Effector CD4-positive, alpha-beta T cell (primary cell): ENCODE measurements at places on chromosomes 16 and 17.

GRCh38 chr16:22372882-22373661 lies 1.3 kb downstream of the CDR2 start:
- no peak for DNase-seq

DNA sequence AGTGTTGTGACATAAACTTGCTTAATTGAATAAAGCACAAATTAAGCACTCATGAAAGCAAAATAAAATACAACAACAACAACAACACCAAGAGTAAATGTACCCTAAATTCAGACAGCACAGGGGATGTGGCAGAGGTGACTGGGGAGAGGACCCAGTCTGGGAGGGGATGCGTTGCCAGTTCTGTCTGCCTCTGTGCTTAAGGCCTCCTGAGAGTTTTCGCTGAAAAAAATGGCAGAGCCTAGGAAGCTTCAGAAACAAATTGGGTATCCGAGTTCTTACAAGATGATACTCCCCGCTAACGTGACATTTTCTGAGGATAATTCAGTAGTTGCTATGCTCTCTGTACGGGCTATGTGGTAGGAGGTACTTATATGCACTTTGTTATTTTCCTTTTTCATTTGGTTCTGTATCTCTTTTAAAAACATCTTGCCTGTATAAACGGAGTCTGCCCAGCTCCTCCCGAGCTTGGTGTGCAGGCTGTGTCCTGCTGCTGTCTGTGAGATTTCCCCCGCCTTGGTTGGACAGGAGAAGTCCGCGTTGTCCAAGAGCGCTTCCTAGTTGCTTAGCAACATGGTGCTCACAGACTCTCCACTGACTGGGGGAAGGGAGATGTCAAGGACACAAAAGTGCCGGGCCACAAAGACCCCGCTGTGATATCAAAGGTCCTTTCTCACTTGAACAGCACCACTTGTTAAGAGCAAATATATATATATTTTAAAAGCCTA lies 134.2 kb upstream of the CPHXL start:
- no peak for DNase-seq

DNA sequence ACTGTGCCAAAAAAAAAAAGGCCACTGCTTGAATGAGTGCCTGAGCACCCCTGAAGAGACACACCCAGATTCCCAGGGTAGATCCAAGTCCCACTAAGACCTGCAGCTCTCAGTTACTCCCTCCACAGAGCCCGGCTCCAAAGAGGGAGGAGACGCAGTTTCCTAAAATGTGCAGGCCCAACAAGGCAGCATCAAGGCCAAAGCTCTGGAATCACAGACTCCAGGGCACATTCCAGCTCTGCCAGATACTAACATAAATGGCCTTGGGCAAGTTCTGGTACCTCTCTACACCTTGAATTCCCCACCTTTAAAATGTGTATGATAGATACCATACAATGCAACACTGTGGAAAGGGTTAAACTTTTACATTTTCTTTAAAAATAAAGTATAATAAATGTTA lies 57.0 kb downstream of the GAS7 start:
- DNase-seq: no peak

DNA sequence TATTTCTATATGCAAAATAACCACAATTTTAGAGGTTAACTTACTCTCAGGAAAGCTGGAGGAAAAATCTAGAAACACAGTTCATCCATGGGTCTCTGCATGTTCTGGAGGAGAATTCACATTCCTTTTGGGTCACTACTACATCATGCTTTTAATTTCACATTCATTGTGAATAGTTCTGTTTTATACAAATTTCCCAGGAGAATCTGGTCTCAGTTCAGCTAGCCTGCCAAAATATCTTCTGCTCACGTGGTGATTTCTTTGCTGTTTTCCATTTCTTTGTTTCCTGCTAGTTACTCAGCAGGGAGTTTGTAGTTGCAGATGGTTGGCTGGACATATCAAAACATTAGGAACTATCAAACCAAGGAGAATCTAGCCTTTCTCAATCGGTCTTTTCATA lies at the start of gene ABCA9:
Gene ABCA9 (minus strand): TSS at position 106 of the 400 bp plus-strand sequence. CDS start 9,801 bp downstream, outside the sequence.
- no peak for DNase-seq

GRCh38 chr17:34451313-34451712 lies 88.3 kb upstream of the CCL1 start:
- no peak for DNase-seq

DNA sequence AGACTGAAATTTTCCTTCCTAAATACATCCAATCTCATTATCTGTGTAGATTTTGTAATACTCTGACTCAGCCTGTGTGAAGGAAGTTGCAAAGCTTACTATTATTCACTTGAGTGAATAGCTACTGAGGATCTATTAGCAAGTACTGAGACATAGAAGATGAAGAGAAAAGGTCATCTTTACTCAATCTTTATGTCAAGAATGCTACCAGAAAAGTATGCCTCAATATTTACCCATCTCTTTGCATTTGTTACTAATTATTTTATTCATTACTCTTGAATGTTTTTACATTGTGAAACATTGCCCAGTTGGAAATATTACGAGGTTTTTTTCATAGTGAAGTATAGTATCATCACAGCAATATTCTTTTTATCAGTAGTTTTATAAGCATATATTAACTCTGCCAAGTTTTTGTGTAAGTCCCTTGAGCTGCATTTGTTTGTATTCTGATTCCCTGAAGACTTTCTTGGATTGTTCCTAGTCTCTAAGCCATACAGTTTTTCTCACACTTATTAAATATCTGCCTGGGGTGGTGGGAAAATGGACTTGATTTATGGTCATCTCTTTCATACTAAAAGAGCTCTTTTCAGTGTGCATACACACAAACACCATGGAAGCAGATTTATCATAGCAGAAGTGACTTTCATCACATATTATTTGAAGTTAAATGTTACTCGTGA lies 110.4 kb downstream of the MRTFB start:
- no peak for DNase-seq

- no peak for DNase-seq
Measured at GRCh38 chr16:88498576-88499208, 45.6 kb downstream of the ZFPM1 start.

- DNase-seq: no peak
Measured at GRCh38 chr17:64067657-64068056, 47.2 kb upstream of the ICAM2 start.

GRCh38 chr16:80938004-80938878 lies 68.4 kb downstream of the CMC2 start:
- DNase-seq: no peak

DNA sequence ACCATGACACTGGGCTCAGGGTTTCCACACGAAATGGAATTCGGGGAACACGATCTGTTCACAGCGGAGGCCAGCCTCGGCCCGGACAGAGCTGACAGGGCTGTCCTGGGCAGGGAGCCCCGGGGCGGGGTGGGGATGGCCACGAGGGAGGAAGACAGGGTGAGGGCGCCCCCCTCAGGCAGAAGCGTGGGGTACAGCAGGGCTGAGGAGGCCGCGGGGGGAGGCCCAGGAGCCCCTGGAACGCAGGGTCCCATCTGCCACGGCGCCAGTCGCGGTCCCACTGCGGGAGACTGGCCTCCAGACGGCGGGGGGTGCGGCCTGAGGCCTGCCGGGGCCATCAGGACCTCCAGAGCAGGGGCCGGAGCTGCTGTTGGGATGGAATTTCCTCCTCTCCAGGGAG lies 75.9 kb downstream of the LMF1 start:
- DNase-seq: no peak

DNA sequence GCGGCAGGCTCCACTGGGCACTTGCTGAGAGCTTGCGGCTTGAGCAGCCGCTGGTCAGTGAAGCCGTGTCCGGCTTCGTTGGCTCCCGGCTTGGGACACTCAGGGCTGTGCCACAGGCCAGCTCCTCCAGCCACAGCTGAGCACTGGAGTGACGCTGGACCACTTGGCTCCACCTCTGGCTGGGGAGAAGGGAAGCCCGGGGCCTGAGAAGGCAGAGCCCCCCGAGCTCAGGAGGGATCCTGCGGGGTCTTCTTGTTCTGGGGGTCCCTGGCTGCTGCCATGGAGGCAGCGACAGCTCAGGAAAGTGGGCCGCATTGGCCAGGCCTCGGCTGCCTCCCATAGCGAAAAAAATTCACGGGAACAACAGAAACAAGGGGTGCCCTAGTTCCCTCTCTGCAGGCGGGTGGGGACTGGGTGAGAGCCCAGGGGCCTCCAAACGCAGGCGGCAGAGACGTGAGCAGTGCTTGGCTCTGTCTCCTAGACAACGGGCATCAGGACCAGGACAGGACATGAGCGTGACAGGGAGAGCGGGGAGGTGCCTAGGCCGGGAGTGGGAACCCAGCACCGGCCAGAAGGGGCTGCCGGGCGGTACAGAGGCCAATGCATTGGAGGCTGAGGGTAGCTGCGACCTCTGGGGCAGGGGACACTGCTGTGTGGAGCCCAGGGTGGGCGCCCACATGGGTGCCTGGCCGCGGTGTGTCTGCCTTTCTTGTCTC lies 37.7 kb downstream of the SLC7A5 start:
- DNase-seq: no peak

GRCh38 chr16:19415918-19416317 lies 1.8 kb upstream of the TMC5 start:
- no peak for DNase-seq

GRCh38 chr16:67163999-67164558 lies 466 bp upstream of the HSF4 start:
- DNase-seq: no peak

DNA sequence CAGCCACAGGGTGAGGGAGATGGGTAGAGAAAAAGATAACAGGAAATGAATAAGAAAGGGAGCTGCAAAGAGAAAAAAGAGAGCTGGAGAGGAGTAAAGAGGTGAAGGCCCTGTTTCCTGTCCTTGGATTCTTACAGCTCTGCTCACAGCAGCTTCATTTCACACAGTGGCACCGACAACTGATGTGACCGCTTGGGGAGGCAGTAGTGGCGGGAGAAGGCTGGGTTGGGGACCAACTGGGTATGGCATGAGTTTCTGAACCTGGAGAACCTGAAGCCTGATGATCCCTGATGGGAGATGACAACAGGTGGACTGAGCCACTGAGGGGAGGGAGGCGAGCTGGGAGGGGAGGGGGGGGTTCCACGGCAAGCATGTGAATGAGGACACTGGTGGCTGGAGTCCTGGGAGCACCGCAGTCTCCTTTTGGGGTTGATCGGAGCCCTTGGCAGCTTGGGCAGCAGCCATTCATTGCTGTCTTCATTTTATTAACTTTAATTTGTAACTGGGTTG lies 34.3 kb upstream of the TOB1 start:
- DNase-seq: no peak

DNA sequence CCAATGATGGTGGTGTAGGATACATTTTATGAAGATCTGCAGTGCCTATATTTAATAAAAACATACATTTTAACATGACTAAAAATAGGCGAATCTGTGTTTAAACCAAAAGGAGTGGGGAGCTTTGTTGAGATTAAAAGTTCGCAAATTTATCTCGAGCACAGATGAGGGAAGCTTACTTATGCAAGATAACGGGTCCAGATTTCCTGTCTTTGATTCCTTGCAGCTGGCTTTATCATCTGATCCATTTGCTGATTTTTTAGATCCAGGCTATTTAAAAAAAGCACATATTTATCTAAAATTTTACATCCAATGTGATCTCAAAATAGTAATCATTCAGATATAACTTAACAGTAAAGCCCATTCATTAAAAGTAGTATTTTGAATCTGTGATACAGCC lies 57.0 kb upstream of the INTS2 start:
- DNase-seq: no peak

DNA sequence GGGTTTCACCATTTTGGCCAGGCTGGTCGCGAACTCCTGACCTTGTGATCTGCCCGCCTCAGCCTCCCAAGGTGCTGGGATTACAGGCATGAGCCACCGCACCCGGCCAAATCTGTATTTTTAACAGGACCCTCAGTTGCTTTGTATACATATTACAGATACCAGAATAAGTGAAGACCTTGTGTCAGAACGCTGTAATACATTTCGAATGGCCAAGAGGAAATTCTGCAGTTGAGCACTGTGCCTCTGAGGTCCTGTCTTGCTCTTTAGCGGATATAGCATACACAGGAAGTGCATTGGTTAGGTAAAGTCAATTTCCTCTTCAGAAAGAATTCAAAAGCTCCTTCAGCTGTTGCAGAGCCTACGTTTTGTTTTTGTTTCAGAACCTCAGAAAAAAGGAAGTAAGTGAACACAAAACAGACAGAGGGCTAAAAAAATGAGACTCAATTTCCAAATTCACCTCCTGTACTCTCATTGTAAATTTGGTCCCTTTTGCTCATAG lies 15.7 kb downstream of the CRLF3 start:
- DNase-seq: peak; percentile 27

GRCh38 chr17:63685041-63685440 lies 14.9 kb downstream of the LIMD2 start:
- DNase-seq: no peak

GRCh38 chr16:17424771-17425170 lies 46.0 kb downstream of the XYLT1 start:
- DNase-seq: no peak

DNA sequence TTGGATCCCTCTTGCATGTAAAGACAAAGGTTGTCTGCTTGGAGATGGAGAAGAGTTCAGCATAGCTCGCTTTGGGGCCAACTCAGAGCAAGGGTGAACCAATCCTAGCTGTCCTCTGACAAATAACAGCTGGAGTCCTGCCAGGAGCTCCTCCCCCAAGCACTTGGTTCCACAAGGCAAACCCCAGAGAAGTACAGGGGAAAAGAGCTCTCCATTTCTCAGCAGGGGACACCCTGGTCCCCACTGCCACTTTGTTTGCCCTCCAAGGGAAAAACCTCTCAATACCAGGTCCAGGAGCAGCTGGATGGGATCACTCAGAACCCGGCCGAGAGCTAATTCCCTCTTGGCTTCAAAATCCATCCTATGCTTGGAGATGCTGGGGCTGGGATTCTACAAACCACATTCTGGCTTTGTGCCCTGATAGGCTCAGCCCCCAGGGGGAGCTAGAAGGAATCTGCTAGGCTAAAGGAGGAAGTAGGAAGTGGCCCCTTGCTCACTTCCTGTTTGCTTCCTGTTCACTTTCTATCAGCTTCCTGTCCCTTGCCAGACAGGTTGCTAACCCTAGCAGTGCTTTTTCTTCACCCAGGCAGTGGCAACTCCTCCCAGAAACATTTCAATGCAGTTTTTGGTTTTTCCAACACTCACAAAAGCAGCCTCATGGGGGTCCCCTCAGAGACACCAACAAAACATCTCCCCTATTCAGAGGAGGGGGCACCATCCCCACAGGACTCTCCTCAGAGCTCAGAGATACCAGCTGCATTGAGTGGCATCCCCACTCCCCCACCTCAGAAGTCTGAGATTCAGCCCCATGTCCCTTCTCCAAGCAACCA lies 30.7 kb downstream of the CDRT4 start:
- DNase-seq: no peak

DNA sequence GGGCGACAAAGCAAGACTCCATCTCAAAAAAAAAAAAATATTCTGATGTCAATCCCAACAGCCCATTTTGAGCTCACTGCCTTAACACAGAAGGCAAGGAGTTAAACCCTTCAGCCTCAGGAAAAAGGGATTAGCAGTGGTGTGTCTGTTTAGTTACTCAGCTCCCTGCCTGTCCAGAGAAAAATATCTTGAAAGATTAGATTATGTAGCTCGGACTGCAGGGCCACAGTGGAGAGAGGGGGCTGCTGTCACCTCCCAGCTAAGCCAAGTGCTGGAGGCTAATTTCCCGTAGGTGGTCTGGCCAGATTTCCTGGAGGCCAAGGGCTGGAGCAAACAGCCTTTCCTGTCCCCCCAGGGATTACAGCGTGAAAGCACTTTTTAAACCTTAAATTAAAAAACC lies 50.3 kb downstream of the C16orf95 start:
- no peak for DNase-seq
